ENCODE measurements at places on chromosomes 6 and 20.

DNA sequence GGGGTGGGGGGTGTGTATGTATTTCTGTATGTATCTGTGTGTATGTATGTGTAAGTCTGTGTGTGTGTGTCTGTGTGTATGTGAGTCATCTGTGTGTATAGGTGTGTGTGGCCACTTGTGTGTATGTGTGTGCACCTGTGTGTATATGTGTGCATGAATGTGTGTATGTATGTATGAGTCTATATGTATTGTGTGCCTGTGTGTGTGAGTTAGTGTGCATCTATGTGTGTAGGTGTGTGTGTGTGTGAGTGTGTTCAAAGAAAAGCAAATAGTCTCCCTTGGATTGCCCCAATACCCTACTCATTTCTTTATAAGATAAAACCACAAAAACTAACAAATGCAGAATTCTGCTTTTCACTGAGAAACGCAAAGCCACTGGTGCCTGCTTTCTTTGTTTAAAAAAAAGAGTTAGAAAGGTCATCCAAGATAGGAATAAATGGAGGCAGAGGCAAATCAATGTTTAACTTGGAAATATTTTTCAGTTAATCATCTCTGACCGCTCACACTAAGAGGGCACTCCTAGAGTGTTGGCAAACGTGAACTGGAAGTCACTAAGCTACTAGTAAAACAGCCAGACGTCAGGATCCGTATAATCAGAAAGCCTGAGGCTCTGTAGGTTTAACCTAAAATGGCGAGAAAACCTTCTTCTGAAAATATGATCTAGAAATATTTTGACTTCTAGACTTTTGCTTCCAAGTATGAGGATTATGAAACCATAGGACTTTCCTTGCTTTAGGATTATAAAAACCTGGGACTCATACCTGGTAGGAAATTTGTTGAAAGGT is 37.4 kb upstream of the JAG1 start:
- no peak for DNase-seq

- DNase-seq, result no peak
These were observed 152.1 kb upstream of the SMLR1 start for GRCh38 chr6:130675072-130675471.

- no peak for DNase-seq
These were observed 81.3 kb upstream of the SPTLC3 start for GRCh38 chr20:12927489-12927888.

DNA sequence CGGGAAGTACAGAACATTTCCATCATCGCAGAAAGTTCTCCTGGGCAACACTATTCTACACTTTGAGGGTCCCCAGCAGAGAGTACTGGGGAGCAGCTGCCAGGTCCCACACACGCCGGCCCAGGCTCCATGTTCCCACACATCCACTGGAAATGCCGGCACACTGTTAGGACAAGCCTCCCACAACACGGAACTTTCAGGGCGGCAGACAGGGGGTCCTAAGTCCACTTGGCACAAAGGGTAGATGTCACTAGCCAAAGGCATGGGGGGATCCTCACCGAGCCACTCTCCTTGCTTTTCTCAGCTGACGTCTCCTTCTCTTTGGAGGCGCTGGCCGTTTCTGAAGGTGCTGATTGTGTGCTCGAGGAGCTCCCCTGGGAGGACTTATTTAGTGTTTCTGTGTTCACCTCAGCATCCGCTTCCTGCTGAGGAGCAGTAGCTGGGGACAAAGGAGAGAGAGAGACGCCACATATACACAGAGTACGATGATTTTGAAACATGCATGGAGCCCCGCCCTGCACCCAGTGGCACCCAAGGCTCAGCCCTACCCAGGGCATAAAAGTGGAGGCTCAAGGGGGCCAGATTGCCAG is 135.4 kb downstream of the ZMYND8 start:
- DNase-seq, result no peak

DNA sequence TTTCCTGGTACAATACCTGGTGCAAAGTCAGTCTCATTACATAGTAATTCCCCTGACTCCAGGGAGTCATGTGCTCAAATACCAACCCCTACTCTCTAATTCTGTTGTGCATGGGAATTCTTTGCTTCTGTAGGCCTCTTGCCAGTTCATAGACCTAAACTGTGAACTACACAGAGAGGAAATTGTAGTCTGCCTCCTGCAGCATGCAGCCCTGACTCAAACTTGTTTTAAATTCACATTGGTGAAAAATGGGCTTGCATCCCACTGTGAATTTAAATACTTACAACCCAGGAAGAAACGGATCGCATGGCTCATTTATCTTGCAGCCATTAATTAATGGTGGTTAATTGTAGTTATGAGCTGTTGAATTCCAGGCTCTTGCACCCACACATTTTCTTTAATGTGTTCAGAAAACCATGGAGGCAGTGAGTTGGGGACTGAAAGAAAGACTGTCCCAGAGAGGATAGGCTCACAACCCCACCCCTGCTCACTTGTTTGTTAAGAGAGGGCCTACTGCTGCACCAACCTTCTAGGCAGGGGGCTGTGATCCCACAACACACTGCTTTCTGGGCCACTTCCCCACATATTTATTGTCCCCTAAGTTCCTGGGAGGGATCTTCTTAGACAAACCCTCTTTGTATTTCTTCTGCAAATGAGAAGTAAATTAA is 579.1 kb downstream of the DHX35 start:
- DNase-seq, result no peak

GRCh38 chr6:24872779-24873178 is 63.0 kb downstream of the RIPOR2 start:
- DNase-seq, result no peak

GRCh38 chr6:14453712-14454472 is 336.3 kb downstream of the CD83 start:
- no peak for DNase-seq

- DNase-seq, result no peak
These were observed 15.0 kb downstream of the PBOV1 start for GRCh38 chr6:138203315-138203714.

DNA sequence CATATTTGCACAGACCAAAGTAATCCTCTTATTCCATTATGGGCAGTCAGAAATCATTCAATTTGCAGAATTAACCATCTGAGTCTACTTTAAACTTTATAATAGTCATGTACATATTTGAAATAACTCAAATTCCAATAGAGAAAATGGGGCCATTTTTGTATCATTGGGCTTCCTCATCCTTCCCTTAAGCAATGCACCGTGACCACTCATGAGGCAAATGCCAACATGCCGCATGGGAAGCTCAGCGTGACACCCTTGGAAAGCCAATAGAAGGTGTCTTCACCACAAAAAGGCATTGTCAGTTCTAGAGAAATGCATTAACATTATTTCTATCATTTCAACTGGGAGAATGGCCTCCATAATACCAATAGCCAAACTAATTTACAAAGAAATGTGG is 38.5 kb downstream of the SIM1 start:
- DNase-seq, result no peak

DNA sequence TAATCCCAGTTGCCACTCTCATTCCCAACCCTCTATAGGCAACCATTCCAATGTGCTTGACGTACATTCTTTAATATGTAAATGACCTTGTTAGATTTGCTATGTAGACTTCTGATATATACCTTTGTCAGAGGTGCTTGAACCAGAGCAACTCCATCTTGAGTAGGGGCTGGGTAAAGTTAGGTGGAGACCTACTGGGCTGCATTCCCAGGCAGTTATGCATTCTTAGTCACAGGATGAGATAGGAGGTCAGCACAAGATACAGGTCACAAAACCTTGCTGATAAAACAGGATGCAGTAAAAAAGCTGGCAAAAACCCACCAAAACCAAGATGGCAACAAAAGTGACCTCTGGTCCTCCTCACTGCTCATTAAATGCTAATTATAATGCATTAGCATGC is 8.3 kb upstream of the HM13 start:
- no peak for DNase-seq

GRCh38 chr6:53322188-53323029 is 26.3 kb downstream of the ELOVL5 start:
- no peak for DNase-seq

DNA sequence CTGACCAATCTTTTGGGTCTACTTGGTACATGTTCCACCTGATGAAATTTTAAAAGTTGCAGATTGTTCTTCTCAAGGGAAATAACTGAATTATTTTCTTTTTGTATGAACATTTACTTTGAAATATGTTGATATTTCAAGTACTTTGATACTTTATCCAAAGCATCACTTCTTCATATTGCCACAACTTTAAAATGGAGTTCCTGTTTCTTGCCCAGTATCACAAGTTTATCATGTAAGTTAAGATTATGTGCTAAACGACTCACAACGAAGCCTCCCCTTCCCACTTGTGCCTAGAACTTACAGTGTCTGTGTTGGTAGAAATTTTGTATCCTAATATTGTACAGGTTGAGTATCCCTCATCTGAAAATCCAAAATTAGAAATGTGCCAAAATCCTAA is 108.4 kb downstream of the ARID1B start:
- no peak for DNase-seq

- no peak for DNase-seq
These were observed 100.9 kb downstream of the HFE start for GRCh38 chr6:26187981-26188635.

- DNase-seq, result no peak
These were observed 136.1 kb downstream of the PDSS2 start for GRCh38 chr6:107323133-107323785.

- DNase-seq, result no peak
These were observed 203.3 kb downstream of the PREX1 start for GRCh38 chr20:48624315-48625020.

- DNase-seq, result peak; percentile 93
These were observed at the start of gene HMGA1 for GRCh38 chr6:34236443-34237315. HMGA1 (plus strand) TSS chr6:34236873; CDS start chr6:34240781, 3,908 bp downstream.

- DNase-seq, result no peak
These were observed 147.3 kb downstream of the TRIM27 start for GRCh38 chr6:28776269-28777146.

- DNase-seq, result no peak
These were observed 1.7 kb downstream of the SLC17A2 start for GRCh38 chr6:25928562-25929324.

DNA sequence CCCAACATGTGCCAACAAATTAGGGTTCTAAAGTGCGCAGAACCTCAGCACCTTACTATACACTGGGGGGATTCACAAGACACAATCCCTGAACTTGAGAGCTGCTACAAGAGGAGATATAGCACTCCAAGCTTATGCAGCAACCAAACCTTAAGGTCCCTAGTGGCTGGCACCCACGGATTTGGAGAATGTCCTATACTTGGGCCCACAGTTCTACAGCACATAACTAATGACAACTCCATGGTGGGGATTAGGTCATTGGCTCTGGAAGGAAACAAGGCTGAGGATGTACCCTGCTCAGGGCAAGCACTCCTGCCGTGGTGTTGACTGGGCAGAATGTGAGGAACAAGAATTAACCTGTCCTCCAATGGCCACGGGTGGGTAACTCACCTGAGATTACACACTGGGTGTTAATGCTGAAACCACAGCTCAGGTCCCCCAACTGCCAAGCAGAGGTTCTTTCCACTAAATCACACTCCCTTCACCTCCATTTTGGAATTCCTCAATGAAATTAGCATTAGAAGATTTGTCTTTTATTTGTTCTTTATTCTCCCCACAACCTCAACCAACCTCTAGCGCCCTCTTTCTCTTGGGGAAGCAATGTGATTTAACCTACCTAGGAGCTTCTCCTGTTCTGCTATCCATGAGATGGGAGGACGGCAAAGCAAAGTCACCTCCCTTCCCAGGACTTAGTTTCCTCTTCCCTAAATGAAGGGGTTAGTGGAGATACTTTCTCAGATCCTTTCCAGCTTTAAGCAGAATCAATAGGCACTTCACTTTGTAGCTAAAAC is 32.0 kb downstream of the TRERF1 start:
- DNase-seq, result no peak

GRCh38 chr6:3340894-3341293 is 82.1 kb downstream of the PSMG4 start:
- no peak for DNase-seq

DNA sequence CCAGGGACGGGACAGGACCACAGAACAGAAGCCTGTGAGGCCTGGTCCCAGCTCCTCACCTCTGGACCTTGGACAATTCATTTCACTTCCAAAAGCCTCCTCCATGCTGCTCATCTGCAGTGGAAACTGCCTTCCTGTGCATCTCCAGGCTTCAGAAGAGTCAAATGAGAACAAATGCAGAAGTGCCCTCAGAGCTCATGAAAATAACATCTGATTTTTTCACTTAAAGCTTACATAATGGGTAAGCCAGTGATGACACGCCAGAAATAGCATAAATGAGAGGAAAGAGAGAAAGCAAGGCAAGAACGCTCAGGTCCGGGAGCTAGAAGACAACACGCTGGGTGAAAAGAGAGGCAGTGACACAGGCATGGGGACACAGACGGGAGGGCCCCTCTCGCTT is 7.9 kb downstream of the CNKSR3 start:
- no peak for DNase-seq

- DNase-seq, result no peak
These were observed 274.1 kb upstream of the MAP3K7 start for GRCh38 chr6:90860822-90861601.

- DNase-seq, result no peak
These were observed 39.8 kb upstream of the GCLC start for GRCh38 chr6:53584726-53585125.

DNA sequence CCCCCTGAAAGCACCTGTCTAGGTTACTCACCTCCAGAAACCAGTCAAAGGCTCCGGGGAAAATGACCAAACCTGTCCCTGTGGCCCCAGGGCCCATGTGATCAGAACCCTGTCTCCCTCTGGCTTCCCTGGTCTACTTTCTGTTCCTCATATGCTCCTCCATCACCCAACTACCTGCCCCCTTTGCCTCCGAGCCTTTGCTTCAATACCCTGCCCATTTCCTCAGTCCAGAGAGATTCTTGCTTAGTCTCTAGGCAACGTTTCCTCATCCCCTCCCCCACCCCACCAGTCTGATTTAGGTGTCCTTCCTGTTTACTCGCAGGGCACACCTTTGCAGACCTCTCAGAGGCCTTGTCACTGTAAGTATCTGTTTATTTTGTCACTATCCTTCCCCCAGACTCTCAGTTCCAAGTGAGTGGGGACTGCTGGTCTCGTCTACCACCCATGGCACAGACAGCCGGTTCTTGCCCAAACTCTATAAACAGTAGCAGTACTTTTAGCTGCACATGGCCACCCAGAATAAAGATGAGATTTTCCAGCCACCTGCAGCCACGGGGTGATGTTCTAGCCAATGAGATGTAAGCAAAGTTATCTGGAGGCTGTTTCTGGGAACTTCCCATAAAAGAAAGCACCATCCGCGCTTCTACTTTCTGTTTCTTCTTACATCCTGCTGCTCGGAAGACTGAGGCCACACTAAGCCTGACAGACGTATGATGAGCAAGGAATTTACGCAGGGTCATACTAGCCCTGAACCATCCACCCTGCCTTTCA is 13.3 kb downstream of the ELOVL5 start:
- DNase-seq, result peak; percentile 49

DNA sequence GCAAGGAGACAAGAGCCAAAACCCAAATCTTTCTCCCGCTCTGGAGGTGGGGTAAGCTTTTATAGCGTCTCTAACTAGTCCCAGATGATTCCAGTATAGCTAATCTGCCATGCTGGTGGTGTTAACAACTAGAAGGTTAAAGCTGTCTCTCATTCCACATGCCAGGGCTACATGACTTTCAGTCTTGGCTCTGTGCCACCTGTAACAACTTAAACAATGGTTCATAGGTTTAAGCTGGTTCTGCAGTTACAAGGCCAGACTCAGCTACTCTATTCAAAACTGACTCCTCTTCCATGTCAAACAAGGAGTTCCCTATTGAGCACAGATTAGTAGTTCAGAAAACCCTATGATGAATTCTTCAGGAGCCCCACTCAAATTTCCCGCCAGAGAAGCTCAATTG is 128.9 kb downstream of the ELOVL4 start:
- no peak for DNase-seq

- no peak for DNase-seq
These were observed 16.1 kb upstream of the LAMP5 start for GRCh38 chr20:9498322-9498721.
